ENCODE measurements at places on chromosomes 2 and 18.

DNA sequence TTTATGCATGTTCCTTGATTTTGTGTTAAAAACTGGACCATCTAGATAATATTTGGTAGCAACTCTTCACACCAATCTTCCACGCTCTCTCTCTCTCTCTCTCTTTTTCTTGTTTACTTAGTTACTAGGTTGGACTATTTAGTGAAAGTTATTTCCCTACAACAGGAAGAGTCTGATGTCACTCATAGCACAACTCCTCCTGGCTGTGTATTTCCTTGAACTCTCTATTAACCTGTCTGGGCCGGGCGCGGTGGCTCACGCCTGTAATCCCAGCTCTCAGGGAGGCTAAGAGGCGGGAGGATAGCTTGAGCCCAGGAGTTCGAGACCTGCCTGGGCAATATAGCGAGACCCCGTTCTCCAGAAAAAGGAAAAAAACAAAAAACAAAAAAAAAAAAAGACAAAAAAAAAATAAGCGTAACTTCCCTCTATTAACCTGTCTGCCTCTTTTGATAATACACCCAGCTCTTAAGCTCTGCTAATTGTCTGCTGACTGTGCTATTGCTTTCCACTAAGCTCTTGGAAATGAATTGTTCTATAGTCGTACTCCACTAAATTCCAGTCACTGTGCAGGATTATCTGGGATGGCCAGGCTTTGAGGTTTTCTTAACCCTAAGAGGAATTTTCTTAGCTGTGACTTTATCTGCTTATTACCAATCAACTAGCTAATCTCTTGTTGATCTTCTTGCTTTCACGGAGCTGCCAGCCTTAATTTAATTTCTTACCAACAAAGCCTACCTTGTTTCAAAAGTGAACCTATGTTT, 18.1 kb upstream of the CDH19 start:
- DNase-seq, result no peak

DNA sequence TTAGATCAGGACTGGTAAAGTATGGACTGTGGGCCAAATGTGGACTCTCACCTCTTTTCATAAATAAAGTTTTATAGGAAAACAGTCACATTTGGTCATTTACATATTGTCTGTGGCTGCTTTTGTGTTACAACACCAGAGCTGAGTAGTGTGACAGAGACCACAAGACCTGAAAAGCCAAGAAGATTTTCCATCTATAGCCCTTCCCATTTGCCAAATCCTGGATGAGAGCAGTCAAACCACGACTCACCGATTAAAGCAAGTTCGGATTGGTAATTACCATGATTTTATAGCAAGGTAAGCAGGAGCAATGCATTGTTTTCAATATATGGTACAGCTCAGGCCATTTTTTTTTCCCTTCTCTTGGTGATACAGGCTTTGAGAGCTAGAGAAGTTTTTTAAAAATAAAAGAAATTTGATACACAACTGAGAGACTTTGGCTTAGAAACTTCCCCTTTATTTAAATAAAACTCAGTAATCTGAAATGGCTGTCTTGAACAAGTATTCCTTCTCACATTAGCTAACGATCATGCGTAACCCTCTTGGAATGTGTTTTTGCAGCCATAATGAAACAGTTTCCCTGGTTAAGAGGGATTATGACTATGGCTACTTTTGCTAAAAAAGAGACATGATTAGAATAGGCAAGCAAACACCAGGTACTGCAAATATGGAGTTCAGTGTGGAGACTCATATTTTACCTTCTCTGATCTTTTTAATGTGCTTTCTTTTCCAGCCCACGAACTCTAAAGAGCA, 9.5 kb upstream of the MALL start:
- DNase-seq, result no peak

DNA sequence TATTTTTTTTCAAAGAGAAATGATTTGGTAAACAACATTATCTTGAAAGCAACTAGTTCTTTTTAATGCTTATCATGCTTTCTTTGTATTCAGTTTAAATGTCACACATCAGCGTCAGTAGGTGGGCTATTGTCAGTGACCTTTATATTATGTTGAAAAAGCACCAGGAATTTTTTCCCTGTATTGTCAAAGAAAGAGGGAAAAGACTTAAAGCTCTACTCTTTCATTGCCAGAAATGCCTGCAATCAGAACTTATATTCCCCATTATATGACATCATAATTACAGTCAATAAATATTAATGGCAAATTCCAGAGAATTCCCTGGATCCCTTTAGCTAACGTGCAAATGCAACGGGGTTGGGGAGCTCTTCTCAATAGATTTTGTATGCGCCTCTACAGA, 353.9 kb downstream of the CDH2 start:
- peak; percentile 60 for DNase-seq

DNA sequence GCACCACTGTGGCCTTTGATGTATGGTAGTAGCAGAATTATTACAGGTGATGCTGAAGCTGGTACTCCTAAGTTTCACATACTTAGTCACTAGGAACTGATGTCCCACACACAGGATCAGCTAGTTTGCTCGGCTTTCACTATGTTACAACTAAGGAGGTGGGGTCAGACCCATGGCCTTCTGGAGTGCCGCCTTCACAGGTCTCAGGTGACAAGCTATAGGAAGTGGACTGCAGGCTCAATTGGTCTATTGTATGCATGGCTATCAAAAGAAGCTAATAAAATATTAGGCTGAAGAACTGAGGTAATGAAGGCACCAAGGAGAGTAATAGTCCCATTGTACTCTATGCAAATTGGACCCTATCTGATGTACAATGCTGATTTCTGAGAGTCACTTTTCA, 170.6 kb downstream of the DLGAP1 start:
- DNase-seq, result peak; percentile 11

DNA sequence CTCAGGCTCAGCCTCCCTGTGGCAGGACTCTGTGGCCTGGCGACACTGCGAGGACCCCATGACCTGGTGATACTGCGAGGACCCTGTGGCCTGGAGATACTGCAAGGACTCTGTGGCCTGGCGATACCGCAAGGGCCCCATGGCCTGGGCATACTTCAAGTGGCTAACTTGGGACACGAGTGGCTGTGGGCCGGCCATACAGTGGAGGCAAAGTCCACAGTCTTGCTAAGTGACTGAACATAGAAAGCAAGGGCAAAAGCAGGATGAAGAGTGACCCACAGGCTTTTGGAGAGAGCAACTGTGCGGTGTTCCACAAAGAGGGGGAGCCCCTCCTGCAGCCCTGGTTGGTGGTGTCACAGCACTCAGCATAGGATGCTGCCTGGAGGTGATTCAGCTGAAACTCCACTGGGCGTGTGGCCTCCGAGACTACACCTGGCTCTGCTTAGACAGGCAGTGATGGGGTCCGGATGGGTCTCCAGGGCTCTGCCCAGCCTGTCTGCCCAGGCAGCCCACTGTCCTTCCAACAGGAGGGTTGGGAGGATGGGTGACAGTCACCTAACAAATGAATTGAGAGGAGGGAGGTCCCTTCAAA, 691.0 kb upstream of the HS6ST1 start:
- no peak for DNase-seq

DNA sequence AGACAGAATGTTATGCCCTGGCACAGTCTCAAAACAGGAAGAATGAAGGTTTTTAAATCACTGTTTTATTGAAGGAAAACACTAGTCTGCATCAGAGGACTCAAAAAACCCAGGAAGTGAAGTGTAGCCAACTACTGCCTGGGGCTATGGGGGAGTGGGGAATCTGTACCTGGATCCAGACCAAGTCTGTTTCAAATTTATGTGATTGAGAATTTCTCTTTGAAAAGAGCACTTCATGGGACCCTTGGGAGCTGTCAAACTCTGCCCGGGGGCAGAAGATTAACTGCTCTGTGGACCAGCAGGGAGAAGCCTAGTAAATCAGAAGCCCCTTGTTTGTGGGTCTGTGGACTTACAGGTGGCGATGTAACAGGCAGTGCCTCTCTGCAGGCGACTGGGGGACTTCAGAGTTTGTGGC, 45.3 kb upstream of the TANC1 start:
- peak; percentile 57 for DNase-seq

- peak; percentile 28 for DNase-seq
Observed at GRCh38 chr2:224666951-224667553, 49.1 kb downstream of the CCDC195 start.

- DNase-seq, result no peak
Observed at GRCh38 chr18:50424877-50425690, 50.2 kb downstream of the SKA1 start.

GRCh38 chr2:28413152-28413898, 20.7 kb downstream of the FOSL2 start:
- DNase-seq, result peak; percentile 57

DNA sequence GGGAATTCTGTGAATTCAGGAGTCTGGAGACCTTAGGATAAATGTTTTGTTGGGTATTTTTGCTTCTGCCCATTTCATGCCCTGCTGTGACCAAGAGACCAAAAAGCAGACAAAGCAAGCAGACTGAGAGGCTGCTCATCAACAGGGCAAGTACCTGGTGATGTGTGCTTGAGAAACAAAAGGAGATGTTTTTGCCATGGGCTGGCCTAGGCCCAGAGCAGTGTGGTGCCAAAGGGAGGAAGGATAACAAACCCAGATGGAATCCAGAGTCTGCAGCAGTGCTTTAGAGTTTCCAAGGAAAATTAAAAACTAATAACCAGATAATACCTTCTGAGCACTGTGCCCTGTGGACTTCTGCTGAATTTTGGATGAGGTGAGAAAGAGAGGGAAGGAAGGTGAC, 538.4 kb downstream of the STK39 start:
- no peak for DNase-seq

DNA sequence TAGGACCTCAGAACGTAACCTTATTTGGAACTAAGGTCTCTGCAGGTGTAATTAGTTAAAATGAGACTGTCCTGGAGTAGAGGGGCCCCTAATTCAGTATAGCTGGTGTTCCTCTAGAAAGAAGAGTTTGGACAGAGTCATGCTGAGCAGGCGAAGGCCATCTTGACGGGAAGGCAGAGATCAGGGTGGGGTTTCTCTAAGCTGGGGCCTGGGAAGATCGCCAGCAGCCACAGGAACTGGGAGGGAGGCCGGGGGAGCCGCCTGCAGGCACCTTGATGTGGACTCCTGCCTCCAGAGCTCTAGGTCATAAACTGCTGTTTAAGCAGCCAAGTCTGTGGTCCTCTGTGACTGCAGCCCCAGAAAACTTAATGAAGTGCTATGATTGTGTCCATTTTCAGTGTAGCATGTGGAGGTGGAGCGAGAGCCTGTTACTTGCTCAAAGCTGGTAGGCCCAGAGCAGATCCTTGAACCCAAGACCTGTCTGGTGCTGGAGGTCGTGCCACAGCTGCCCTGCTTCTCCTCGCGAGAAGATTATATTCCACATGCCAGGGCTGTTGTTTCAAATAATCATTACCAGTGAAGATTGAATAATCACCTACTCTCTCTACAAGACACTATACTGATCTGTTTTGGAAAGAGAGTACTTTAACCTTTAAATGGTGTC, 105.7 kb downstream of the TPO start:
- no peak for DNase-seq

- DNase-seq, result peak; percentile 44
Observed at GRCh38 chr2:60641811-60642788, 88.6 kb upstream of the BCL11A start.

DNA sequence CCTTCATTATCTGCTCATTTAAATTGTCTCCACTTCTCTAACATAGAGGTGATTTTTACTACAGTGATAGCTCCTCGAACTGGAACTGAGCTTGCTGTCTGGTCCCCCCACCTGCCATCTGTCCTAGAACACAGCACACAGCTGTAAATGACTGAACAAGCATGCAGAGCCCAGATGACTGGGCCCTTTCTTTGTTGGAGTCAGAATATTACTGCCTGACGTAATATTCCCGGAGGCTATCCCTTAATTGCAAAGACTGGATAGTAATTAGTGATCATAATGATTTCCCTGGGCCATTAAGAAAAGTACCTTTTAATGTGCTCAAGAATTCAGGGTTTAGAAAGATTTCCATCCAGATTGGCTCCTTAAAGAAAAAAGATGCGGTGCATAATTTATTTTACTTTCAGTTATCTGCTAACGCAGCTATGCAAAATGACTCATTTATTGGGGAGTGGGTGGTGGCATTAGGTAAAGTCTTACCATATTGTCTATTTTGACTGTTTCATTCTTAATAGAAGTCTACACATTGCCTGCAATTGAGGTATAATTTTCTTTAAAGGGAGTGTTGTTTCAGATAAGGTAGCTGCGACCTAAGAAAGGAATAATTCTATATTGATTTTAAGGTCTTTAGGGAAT, 84.4 kb downstream of the MAP4K4 start:
- no peak for DNase-seq

DNA sequence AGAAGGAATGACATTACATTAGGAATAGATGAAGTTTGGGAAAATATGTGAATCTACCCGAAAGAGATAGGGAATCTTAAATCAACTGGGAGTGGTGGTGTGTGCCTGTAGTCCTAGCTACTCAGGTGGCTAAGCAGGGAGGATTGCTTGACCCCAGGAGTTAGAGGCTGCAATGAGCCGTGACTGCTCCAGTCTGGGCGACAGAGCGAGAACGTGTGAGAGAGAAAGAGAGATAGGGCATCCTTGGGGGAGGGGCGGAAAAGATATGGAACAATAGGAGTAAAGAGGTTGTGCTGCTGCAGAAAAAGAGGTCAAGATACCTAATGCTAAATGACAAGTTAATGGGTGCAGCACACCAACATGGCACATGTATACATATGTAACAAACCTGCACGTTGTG, 47.1 kb upstream of the ADAM23 start:
- DNase-seq, result peak; percentile 70

GRCh38 chr18:67281746-67282145, 234.8 kb downstream of the DSEL start:
- DNase-seq, result no peak

DNA sequence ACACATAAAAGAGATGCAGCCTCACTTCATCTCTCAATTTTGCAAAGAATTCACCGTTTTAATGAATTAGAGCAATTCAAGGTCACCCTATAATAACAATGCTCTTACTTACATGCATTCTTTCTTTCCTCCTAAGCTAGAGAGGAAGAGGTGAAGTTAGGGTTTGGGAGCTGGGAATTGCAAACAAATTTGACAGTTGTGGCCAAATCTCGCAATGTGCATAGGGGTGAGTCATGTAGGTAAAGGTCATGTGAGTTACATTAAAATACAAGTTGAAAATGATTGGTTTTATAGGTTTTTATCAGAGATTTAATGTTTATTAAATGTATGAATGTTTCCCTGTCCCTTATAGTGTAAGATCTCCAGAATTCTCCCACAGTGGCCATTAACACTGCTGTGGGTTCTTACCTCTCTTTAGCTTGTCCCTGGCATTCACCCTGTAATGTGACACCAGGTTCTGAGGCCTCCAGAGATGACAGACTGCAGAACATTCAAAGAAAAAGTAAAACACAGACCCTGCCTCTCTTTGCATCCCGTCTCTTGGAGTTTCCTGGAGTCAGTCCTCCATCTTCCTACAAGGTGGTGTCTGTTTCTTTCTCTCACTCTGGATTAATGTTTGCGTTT, 53.7 kb upstream of the LGALSL start:
- peak; percentile 27 for DNase-seq

GRCh38 chr18:48988508-48989303, 37.9 kb upstream of the SMAD7 start:
- DNase-seq, result no peak

GRCh38 chr2:144030791-144031190, 489.1 kb downstream of the ZEB2 start:
- DNase-seq, result no peak

- no peak for DNase-seq
Observed at GRCh38 chr18:46456691-46457090, 200.3 kb downstream of the LOXHD1 start.

Measured in mesendoderm (in vitro differentiated cells).